ENCODE measurements at places on chromosomes 3 and 15.

DNA sequence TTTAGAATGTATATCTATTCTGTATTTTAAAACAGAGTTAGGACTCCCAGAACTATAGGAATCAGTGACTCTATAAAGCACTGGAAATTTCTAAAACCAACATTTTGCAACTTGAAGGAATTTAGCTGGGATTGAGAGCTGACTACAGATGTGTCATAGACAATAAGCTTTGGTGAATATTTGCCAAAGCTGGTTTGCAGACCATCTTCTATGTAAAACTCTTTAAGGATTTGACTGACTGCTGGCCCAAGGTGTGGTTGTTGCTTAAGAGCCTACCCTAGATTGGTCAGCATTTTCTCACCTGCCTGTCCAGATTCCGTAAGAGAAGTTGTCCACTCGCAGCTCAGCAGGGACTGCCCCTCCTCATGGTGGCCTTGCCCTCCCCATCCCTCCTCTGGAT lies 73.2 kb upstream of the GK5 start:
- DNase-seq = no peak

DNA sequence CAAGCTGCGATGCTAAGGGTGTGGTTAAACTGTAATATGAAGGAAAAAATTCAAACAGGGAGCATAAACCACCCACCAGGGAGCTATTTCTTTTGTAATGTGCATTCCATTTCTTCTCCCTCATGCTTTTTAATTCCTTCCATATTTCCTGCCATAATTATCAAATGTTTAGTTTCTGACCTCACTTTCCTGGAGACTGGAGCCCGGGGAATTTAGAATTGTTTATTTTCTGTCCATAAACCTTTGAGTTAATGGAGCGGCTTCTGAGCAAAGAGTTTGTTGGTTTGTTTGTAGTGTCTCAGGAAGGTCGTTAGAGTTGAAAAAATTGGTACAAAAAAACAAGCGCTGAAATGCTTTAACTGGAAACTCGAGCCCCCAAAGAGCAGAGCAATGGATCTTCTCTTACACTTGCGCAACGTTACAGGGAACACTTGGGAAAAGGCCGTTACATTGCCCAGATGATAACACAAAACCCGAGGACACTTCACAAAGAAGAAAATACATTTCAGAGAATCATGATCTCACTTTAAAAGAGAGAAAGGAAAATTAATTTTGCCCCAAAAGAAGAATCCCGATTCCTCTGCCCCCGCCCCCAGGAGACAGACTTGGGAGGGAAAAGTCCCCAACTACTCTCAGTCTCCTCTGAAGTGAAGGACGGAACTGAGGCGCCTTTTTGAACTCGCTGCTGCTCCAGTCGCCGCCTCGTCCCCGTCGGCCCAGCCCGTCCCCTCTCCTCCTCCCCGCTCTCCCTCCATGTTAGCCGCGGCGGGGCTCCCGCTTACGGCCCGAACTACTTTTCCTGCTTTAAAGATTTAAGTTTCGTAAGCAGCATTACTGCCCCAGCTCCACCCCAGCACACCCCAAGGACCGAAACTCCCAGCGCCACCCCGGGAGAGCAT lies 842 bp downstream of the FSTL1 start:
- no peak for DNase-seq

- DNase-seq = no peak
These were observed 56.4 kb upstream of the LIMD1 start for GRCh38 chr3:45537970-45538640.

DNA sequence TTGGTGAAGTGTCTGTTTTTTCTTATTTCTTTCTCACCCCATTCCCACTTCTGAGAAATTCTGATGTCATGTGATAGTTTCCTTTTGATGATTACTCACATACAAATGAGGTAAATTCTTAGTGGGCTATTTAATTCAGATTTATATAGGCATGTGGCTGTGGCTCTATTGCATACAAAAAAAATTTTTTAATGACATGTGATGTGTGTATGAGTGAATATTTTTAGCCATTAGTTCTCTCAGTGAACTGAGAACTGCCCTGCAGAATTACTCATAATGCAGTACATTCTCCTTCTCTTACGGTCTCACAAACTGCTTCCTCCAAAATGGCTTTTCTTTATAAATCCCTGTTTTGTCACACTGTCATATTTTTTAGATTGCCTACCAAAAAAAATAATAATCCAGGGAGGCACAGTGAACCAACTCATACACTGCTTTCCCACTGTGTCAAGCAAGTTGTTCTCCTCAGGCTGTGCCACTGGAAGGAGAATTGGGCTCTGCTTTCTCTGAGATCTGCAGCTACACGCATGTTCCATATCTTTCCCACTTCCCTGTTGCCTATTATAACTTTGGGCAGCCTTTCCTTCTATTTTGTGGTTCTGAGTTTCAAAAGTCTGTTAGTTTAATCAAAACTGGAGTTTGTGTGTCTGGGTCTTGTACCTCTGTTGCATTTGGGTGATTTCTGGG lies 415.7 kb upstream of the THBS1 start:
- DNase-seq = no peak

DNA sequence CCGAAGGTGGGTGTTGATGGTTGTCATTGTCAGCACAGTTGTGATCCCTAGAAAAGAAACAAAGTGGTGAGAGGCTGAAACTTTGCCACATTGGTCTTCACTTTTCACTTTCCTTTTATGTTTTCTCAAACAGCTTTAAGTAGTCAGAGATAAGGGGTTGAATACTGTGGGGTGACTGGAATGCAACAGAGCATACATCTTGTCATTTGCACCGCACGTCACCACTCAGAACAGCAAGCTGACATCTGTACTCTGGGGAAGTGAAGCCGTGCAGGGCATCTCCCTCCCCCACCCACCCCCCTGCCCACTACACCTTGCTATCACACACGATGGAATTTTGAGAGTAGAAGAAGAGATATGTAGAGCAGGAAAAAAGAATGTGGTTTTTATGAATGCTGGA lies 211.7 kb downstream of the GABRB3 start:
- DNase-seq = no peak

DNA sequence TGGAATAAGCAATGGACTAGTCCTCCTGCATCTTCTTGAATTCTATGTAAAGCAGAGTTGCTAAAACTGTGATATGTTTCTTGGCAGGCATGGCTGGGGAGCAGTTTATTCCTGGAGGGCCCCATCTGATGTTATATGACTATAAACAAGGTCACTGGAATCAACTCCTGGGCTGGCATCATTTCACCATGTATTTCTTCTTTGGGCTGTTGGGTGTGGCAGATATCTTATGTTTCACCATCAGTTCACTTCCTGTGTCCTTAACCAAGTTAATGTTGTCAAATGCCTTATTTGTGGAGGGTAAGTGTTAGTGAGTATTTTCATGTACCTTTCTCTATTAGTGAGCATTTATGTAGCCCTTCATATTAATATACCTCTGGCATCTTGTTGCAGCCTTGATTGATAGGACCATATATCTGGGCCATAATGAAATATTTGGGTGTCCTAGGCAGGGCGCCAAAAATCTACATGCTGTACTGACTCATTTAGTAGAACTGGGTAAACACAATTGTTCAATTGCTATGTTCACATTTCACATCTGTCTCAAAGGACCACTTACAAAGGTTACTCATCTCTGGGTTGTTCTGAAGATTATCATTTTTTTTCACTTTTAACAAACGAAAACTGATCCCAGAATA lies 52.6 kb upstream of the ADGRG7 start:
- DNase-seq = no peak

- no peak for DNase-seq
These were observed 108.3 kb downstream of the P3H2 start for GRCh38 chr3:190012314-190012782.

GRCh38 chr15:88657326-88658069 lies 18.7 kb downstream of the ISG20 start:
- DNase-seq = no peak

DNA sequence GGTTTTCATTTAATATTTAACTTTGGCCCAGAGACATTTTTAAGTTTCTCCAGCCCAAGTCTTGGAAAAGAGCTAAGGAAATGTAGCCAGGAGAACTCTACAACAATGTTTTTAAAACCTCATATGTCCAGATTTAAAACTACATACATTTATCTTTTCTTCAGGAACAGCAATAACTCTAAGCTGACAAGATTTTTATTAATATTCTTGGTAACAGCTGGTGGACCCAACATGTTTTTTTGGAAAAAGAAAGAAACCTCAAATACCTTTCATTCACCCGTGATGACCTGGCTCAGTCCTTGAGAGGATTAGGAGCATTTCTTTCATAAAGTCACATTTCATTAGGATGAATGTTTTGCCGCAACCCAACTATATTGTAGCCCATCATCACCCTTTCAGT lies 50.4 kb upstream of the CMSS1 start:
- DNase-seq = no peak

- DNase-seq = no peak
These were observed 105.1 kb downstream of the VGLL4 start for GRCh38 chr3:11538581-11538980.

DNA sequence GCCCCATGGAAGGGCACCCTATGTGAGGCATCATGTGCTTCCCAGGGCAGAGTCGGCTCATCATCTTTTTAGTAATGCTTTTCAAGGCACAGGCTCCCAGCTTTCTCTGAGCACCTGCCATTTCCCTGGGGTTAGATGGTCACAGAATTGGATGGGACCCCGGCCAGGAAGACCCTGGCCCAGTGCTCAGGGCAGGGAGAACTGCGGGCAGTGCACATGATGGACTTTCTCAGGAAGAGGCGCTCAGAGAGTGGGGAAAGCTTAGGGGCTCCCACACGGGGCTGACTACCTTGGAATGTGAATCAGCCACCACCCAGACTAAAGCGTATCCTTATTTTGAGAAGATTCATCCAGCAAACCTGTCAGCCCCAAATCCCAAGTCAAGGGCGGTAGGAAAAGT lies 16.5 kb upstream of the SKOR1 start:
- DNase-seq = no peak

- DNase-seq = no peak
These were observed 18.1 kb downstream of the MYO1E start for GRCh38 chr15:59354417-59355031.

DNA sequence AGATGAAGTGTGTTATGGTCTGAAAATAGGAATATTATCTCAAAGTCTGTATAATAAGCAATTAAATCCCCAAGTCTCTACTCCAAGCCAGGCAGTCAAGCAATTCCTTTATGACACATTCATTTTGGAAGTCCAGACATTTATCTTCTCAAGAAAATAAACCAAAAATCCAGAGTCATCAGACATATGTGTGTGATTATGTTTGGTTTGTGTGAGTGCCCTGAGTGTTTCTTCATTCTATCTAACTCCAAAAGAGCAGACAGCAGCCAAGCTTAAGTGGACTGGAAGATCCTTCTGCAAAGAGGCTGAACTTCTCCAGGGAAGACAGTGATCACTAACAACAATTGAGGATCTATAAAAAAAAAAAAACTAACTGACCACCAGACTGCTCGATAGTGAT lies 239.8 kb downstream of the STAG1 start:
- DNase-seq = no peak

GRCh38 chr3:156174229-156174847 lies 54.0 kb downstream of the KCNAB1 start:
- no peak for DNase-seq

DNA sequence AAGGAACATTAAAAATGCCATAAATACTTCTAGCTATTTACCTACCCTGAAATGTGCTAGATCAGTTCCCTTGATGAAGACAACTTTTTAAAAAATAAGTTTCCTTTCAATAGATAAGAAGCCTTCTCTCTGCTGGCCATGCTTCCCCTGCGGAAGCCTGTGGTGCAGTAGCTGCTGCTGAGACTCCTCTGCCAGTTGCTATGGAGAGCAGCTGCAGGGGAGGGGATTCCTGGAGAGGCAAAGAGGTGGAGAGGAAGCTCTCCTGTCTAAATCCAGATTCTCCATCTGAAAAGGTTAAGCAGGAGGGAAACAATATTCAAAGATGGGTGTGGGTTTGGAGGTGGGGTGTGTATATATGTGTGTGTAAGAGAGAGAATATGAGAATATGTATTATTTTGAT lies 69.8 kb upstream of the BFSP2 start:
- no peak for DNase-seq

DNA sequence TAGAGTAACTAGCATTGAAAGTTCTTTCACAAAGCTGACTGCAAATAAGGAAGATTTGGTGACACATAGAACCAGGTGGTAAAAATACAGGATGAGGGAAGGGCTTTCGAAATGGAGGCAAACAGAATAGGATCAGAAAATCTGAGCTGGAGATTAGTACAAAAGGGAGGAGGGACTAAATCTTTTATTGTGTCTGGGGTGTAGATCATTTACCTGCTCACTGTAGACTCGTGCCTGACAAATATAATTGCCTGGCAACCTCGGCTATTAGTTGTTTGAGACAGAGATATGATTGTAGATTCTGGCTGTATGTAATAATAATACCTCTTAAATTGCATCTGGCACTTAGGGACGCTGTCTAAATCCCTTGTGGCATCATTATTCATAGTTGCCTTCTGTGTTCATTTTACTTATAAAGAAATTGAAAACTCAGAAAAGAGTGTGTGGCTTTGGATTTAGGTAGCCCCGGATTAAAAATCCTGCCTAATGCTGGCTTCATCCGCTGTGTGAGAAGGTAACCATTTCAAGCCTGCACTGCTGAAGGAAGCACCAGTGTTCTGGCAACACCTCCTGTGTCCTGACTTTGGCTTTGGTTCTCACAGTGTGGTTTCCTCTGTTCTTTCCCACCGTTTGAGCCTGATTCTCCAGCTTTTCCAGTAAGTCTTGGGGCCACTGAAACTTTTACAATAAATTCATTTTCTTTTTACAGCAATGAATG lies 25.0 kb upstream of the GPR160 start:
- no peak for DNase-seq

GRCh38 chr3:8638994-8639658 lies 5.5 kb downstream of the SSUH2 start:
- no peak for DNase-seq

DNA sequence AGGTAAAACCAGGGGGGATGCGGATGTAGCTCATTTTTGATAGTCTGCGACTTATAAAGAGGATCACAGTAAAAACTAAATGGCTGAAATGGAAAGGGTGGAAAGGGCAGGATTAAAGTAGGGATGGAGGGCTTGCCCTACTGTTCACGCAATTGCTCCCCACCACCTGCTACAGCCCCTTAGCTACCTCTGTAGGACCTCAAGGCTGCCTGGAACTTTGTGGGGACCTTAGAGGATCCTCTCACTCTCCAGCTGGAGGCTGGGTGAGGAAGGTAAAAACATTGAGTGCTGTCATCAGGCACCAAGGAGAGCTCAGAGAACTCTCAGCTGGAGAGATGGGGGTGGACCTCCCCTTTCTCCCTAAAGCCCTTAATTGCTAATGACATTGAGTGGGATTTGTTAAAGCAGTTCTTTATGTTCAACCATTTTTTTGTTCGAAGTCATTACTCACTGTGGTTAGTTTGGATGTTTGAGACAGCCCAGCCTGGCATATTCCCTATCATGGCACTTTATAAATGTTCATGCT lies 213.0 kb downstream of the CLSTN2 start:
- no peak for DNase-seq

- DNase-seq = no peak
These were observed 10.4 kb upstream of the PLAAT1 start for GRCh38 chr3:193230610-193231009.

GRCh38 chr3:94481226-94481898 lies 418.5 kb downstream of the NSUN3 start:
- no peak for DNase-seq
